ENCODE measurements at places on chromosomes 5 and 9.

GRCh38 chr5:32283539-32284377 lies 29.0 kb downstream of the MTMR12 start:
- no peak for DNase-seq

- DNase-seq, result no peak
Observed at GRCh38 chr9:33349743-33350142, 52.6 kb downstream of the AQP7 start.

- no peak for DNase-seq
Observed at GRCh38 chr5:169151051-169151805, 149.7 kb downstream of the SLIT3 start.

DNA sequence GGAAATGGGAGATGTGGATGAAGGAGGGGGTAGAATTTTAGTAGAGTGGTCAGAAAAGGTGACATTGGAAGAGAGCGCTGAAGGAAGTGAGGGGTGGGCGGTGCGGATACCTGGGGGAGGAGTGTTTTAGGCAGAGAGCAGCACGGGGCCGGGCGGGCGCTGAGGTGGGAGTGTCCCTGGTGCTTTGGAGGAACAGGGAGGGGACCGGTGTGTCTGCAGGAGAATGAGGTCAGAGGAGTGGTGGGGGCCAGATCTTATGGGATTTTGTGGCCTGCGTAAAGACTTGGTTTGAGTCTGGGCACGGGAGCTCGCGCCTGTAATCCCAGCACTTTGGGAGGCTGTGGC lies 5.8 kb upstream of the PSD2 start:
- DNase-seq, result no peak

DNA sequence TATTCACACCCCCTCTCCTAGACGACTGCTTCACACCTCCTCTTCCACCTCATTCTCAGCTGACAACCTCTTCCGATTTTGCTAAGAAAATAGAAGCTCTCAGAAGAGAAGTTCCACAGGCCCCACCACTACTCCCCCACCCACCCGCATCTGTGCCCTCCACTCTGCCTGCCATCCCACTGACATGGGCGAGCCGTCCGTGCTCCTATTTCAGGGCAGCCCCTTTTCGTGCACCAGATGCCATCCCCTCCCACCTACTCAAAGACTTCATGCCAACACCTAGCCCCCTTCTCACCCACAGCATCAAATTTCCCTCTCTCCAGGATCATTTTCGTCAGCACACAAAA lies 34.6 kb upstream of the JADE2 start:
- no peak for DNase-seq

DNA sequence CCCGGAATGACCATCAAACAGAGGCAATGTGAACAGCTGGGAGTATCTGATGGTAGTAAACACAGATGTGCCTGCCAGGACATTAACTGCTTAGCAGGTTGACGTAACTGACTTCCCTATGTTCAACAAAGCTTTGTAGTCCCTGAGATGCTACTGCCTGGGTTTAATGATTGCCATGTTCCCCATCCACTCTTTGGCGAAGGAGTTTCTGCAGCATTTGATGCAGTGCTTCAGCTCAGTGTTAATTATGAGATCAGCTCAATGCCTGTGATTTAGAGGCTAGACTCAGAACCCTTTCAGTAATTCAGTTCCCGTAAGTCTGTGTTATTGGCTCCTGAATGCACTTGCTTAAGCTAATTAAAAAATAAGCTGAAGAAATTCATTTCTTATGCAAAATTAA lies 547.3 kb upstream of the ZNF608 start:
- peak; percentile 77 for DNase-seq

- no peak for DNase-seq
Observed at GRCh38 chr9:113129884-113130283, 20.9 kb upstream of the SLC31A2 start.

DNA sequence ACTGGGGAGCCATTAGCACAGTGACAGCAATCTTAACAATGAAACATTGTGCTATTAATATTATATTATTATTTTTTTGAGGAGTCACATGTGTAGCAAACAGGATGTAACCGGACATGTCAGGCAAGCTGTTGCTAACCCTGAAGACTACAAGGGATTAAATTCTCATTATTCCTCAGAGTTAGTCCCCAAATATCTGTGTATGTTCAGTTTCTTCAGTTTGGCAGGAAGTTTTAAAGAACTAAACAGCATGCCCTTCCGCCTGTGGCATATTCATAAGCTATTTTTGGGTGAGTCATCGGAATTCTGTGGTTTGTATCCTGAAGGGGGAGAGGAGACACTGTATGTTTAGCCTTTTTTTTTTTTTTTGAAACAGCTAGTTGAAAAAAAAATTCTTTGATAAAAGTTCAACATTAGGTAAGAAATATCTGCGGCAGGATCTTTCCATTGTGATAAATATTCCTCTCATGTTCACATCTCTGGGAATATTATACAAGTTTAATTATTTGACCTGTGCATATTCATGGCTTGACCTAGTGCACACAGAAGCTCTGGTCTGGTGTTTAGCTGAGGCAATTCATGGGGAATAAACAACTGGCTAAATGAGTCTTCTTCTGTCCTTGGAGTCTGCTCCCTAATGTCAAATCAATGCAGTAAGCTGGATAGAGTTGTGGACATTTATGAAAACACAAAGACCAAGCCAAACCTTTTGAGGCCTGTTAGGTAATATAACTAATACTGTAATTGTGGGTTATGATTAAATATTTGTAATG lies 202.7 kb upstream of the CDKN2B start:
- no peak for DNase-seq

- peak; percentile 61 for DNase-seq
Observed at GRCh38 chr5:91382530-91383026, 539 bp downstream of the ARRDC3 start.

- no peak for DNase-seq
Observed at GRCh38 chr9:80883826-80884579, 805.3 kb downstream of the TLE1 start.

DNA sequence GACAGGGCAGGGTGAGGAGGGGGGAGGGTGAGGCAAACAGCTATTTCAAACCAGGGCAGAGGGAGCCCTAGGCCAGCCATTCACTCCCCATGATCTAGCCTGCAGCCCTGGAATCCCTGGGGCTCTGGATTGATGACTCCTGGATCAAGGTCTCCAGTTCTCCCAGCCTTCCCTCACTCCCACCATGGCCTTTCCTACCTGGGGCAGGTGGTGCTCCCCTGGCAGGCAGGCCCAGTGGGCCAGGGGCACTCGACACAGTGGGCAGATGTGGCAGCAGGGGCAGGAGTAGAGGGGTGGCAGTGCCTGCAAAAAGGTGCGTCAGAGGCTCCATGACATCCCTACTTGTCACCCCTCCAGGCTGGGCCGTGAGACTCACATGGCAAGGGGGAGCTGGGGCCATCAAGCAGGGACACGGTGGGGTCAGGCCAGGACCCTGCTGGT lies 6.0 kb downstream of the KIF12 start:
- no peak for DNase-seq

DNA sequence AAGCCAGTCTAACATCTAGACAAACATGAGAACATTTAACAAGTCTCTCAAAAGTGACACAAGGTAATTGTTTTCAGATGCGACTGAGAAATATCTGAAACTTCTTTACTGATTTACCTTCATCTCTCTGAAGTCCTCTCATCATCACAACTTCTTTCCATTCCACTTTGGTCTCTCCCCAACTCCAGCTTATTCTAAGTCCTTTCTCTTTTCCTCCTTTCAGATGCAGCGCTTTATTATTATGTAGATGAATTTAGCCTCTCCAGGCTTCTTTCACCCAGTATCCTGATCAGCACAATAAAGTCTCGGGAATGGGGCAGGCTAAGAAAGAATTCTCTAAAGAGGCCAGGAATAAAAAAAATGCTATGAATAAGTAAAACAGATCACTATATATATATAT lies 128.0 kb downstream of the KCTD16 start:
- no peak for DNase-seq

DNA sequence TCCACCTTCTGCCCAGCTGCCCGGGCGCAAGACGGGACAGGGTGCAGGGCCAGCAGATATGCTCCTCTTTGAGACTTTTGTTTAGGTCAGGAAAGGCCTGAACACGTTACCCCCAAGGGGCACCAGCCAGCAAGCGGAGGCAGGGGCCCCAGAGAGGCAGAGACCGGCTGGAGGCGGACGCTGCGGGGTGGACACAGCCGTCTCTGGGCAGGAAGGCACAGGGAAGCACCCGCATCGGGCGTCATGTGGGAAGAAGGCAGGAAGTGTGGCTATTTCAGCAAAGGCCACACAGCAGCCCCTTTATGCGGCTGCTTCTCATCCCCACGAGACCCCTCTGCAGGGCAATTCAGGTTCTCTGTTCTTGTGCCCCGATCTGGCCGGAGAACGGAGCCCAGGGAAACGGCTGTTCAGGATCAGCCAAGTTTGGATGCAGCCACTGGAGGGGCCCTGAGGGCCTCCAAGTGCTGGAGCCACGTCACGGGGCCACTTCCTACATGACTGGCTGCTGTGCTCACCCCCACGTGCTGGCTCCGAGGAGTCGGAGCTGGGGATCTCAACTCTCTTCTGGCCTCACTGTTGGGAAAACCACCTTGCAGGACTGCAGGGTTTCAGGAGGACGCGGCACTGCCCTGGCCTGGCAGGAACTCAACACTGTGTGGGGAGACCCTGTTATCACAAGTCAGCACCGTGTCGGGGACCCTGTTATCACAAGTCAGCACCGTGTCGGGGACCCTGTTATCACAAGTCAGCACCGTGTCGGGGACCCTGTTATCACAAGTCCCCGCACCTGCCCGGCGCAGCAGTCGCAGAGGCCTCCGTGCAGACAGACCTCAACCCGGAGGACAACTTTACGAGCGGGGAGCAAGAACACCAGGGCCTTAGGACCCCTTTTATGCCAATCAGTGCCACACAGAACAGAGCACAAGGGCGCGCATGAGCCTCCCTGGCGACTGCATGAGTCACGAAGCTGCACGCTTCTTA lies 44.4 kb downstream of the SLC12A7 start:
- no peak for DNase-seq

DNA sequence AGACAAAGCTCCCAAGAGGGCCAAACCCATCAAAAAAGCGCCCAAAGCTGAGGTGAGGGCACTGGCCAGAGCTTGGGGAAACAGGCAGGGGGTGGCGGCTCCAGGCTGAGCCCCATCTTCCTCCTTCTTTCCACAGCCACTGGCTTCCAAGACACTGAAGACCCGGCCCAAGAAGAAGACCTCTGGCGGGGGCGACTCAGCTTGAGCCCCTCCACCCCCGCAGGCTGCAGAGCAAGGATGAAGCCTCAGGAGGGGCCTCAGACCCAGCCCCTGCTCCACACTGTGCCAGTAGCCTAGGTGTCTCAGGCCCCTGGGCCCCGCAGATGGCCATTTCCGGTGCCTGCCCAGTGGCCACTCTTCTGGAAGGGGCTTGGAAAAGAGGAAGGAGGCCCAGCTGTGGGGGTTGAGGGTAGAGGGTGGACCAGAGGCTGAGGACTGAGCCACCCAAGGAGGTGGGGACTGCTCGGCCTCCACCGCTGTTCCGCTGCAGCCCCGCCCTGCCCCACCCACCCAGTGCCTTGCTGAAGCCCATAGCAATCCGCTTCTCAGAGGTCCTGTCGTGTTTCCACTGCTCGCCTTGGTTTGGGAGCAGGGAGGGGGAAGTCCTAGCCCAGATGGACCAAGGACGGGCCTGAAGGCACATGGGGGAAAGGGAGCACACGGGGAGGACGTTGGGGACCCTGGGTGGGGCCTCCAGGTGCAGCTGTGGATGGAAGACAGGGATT lies 6.9 kb downstream of the REEP2 start:
- no peak for DNase-seq

DNA sequence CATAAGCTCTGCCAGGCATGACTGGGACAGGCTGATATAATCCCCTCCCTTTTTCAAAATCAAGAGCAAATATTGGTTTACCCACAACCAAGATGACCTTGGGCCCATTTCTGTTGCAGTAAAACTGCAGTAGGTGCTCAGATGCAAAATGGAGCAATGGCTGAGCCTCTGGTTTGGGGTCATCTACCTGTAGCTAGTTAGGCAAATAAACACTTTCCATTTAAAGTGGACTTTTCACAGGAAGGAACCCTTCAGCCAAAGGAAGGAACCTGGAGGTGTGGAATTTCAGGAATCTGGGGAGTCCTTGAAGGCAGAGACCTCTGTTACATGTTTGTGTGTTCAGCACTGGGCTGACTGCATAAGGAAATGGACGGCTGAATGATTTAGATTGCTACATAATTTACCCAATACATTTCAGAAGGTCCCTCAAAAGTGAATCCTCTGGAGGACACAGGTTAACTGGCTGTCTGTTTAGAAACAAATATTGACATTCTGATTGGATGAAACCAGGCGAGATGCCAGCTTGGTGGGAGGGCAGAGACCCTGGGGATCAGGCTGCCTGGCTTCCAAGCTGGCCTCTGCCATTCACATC lies 170.1 kb upstream of the ZNF618 start:
- DNase-seq, result no peak

DNA sequence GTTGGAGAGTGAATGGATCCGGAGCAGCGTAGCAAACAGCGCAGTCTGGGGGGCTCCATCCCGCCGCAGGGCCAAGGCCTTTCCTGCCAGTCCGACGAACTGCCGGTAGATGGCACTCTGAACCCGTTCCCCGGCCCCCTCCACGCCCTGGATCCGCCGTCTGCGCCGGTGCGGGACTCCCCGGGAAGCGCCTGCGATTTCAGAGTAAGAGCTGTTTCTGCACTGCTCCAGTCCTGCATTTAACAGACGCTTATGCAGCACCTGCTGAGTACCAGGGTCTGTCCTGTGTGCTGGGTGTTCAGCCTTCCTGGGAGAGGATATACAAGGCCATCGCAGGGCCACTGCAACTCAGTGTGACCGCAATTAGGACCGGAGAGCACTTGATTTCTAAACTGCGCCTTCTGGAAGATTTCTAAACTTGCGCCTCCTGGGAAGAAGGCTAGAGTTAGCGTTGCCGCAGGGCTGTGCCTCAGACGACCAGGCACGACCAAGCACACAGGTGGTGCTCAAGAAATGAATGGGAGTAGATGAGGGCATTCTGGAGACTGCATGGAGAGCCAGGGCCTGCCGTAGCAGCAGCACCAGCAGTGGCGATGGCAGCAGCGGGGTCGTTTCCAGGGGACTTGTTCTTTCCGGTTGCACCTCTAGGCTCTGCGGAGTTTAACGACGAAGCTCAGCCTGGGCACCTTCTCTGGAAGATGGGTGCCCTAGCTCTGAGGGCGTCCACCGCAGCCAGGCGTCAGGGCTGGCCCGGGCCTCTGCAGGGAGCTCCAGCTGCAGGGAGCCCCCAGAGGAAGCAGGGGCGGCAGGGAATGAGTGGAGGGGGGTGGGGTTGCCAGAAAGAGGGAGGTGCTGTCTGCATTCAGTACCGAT lies 14.3 kb upstream of the TIFAB start:
- peak; percentile 45 for DNase-seq

DNA sequence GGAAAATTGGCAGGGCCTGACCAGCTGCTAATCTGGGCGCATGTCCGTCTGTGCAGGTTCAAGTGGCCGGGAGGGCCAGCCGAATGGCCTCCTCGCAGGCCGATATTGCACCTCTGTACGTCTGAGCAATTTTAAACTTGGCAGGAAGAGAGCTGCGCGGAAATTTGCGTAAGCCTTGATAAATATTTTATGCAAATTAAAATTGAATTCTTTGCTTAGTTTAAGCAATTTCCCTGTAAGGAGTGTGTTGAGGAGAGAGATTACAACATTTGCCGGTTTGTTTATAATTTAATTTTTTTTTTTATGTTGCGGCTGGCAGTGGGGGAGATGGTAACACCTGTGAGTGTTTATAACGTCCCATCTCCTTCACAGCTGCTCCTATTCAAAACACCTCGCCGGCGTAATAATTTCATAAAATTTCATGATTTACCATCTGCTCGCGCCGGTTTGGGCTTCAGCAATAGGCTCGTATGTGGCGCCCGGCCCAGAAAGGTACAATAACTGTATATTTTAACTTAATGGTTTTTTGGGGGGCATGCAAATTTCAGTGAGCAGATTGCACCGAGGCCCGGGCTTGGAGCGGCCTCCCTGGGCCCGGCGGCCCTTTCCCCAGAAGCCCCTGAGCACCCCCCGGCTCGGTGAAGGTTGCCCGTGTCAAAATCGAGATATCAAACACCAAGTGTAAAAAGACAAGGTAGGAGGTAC lies 269.4 kb upstream of the MVB12B start:
- peak; percentile 95 for DNase-seq
